Activated gamma-delta T cell treated with Interleukin-2 at 50 U/mL for 16 hours (primary cell): ENCODE measurements at places on chromosomes 12 and 14.
A peak's percentile ranks its signal among the peaks of the same experiment; 100 is the strongest.

DNA sequence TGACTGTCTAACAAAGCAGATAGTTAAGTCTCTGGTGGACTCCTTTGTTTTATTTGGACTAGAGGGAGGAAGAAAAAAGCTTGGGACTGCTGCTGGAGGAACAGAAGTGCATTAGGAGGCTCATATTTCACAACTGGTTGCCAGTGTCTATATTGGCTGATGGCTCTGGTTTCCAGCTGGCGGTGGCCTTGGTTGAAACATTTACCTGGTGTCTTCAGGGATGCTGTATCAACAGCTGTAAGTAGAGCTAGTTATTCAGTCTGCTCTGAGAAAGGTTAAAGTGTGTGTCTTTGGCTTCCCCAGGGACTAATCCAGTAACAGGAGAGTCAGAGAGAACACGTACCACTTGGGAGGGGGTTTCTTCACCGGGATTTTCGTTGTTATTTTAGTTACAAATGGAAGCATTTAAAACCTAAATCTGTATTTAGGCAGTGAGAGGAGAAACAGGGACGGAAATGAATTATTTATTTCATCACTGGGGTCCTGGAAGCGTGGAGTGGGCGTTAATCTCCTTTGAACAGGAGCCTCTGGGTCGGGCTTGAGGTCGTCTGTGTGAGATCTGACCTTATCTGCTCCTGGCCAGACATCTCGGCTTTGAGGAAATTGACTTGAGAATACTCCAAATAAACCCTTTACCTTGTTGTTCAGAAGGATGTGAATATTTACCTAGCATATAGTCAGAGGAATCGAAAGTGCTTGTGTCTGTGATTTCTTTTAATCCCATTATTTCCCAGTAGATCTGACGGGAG, 149.9 kb downstream of the NRXN3 start:
- DNase-seq: no peak

- no peak for DNase-seq
These were observed 20.3 kb downstream of the PPM1H start for GRCh38 chr12:62914443-62915203.

- DNase-seq: no peak
These were observed 18.5 kb upstream of the CD69 start for GRCh38 chr12:9779209-9779608.

DNA sequence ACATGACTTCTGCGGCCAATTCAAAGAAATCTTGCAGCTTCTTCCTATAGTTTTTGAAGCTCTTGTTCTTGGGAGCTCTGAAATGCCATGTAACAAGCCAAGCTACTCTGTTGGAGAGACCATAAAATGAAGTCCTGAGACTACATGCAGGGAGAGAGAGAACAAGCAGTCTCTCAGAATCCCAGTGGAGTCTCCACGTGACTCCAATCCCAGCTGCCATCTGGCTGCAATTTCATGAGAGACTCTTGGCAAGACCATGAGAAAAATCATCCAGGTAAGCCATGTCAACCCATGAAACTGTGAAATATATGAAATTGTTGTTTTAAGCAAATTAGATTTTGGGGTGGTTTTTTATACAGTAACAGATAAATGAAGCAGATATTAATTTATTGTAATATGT, 54.4 kb downstream of the KLRG1 start:
- no peak for DNase-seq

DNA sequence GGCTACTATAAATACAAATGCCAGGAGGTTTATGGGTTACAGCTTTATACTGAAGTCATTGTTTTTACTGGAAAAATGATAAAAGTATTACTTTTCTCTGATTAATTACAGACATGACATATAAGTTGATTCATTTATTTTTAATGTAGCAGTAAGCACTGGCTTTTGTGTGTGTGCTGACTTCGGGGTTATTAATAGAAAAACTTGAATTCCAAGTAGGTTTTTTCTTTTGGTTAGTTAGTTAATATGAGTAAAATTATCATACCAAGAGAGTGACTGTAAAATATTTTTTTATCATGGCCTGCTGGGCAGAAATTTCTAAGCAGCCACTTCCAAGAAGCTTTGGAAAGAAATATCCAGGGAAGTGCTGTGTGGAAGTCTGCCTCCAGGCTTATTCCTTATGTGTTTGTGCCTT, 56.4 kb downstream of the IFT81 start:
- DNase-seq: no peak

- no peak for DNase-seq
These were observed 60.6 kb downstream of the SUDS3 start for GRCh38 chr12:118436986-118437385.

GRCh38 chr12:46357438-46358324, 14.9 kb downstream of the SLC38A2 start:
- DNase-seq: no peak

GRCh38 chr12:93990832-93991803, 157.3 kb upstream of the PLXNC1 start:
- DNase-seq: no peak

GRCh38 chr14:58171090-58171489, 19.1 kb upstream of the ARMH4 start:
- no peak for DNase-seq

- no peak for DNase-seq
These were observed 29.5 kb upstream of the OSBPL8 start for GRCh38 chr12:76588881-76589565.

DNA sequence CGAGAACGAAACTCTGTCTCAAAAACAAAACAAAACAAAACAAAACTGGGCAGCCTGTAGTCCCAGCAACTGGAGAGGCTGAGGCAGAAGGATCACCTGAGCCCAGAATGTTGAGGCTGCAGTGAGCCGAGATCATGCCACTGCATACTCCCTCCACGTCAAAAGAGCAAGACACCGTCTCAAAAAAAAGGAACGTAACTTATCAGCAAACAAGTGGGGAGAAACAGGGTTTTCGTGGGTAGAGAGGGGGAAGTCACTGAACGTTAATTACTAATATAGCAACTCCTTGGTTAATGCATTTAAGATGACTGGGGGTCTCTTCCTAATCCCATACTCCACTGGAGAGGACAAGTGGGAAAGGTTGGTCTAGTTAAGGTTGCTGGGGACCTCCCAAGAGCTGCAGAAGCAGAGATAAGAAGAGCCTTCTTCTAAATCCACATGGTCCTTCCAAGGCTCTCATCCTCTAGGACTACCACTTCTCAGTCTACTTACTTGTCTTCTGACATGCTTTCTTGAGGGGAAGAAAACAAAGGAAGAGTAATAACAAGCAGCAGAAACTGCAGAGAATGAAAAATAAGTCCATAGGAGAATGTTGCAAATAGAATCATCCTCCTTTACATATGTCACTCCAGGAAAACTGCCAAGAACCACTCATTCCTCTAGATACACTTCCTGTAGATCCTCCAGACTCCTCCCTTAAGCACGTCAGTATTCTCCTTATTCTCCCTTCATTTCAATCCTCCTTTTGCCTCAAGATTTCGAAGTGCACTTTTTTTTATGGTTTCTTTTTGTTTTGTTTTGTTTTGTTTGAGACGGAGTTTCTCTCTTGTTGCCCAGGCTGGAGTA, 5.8 kb downstream of the NUMB start:
- DNase-seq: no peak

GRCh38 chr12:109709401-109709991, 4.1 kb upstream of the FAM222A start:
- DNase-seq: no peak

- DNase-seq: no peak
These were observed 22.5 kb upstream of the SLC6A12 start for GRCh38 chr12:236445-236844.

DNA sequence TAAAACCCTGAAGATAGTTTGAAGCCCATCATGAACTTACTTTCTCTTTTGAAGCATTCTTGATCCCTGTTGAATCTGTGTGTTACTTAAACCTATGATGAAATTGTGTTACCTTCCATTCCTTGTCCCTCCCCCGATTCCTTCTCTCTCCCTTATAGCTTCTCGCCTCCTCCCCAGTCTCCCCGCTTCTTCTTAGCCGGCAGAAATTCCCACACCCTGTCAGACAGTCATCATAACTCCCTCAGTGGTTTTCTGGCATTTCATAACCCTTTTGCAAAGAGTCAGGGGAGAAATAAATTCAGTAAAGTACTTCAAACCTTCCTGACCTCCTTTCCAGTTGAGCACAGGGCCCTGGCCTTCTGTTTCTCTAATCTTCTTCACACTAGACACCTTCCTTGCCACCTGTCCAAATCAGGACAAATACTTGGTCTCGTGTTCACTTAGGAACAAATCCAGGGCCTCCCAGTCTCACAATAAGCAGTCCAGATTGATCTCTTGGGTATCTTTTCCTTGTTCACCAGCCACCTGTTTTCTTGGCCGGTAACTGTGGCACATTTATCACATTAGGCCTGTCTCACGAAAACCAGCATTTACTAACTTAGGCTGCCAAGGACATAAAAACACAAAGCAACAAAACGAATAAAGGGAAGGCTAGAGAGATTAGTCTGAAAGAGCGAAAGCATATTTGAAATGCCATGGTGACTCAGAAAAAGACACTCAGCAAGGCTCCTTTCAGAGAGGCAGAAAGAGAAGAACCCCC, 355.9 kb downstream of the TMTC2 start:
- DNase-seq: no peak

- DNase-seq: no peak
These were observed 1.1 kb downstream of the TOGARAM1 start for GRCh38 chr14:44963044-44963528.

GRCh38 chr14:65164068-65164824, 61.9 kb upstream of the MAX start:
- peak; percentile 20 for DNase-seq

DNA sequence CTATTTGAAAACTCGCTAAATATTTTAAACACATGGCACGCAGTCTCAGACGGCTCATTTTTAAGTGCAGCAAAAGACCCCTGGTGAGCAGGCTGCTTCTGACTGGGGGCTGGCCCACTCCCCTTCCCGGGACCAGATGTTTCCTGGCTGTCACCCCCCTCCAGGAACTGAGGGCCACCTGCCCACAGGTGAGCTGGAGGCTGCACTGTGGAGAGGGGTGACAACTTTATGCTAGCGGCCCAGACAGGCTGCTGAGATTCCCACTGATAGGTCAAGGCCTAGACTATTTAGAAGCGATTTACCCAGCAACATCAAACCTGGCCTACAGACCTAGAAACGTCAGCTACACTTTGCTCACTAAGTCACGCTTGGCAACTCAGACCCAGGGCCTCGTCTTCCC, 92.1 kb downstream of the BCL11B start:
- no peak for DNase-seq

DNA sequence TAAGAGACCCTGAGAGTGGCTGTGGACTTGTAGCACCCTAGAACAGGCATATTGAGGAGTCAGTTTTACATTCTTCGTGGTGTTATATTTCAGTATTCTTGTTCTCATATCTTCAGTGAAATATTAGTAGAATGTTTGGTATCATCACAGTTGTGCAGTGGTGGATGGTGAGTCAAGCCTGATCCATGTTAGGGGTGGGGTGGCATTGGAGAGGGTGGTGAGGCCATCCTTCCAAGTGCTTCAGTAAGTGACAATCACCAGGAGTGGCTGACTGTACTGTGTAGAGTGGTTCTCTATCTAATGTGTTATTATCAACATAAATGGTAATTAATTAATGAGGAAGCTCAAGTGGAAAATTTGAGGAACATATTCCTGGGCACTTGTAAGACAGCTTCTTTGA, 197.7 kb upstream of the SLC16A7 start:
- no peak for DNase-seq

- DNase-seq: no peak
These were observed 23.6 kb downstream of the NR1H4 start for GRCh38 chr12:100497105-100497795.

- DNase-seq: no peak
These were observed 454.8 kb upstream of the SOX5 start for GRCh38 chr12:24404086-24404815.

GRCh38 chr14:40416565-40416964, 984.3 kb upstream of the FBXO33 start:
- DNase-seq: no peak

- no peak for DNase-seq
These were observed 197.5 kb downstream of the TSPAN9 start for GRCh38 chr12:3274664-3275063.
